Common myeloid progenitor, CD34-positive (primary cell): ENCODE measurements at places on chromosomes 1 and 21.

DNA sequence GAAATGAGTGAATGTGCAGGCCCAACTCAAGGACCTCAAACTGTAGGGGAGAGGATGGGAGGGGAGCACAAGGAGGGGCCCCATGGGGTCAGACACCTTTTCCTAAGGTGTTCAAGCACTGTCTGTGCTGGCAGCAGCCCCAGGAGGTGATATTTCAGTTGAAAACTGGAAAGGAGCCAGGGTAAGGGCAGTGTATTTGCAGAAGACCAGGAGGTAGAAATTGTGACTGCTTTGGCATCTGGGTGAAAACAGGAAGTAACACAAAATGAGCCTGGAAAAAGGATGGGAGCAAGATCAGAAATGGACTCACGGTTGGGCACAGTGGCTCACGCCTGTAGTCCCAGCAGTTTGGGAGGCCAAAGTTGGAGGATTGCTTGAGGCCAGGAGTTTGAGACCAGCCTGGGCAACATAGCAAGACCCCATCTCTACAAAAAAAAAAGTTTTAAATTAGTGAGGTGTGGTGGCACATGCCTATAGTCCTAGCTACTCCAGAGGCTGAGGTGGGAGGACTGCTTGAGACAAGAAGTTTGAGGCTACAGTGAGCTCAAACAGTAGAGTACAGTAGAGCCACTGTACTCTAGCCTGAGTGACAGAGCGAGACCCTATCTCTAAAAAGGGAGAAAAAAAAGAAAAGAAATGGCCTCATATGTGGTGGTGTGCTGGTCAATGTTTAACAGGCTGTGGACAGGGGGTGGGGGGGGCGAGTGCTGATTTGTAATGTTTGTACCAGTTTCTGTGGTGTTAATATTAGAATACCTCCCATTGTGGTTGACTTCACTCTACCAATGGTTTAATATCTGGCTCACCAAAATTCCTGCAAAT is 76.2 kb upstream of the ANGPTL1 start:
- DNase-seq: no peak

- DNase-seq: peak; percentile 70
These were observed 67.4 kb downstream of the ARHGEF10L start for GRCh38 chr1:17606826-17607440.

DNA sequence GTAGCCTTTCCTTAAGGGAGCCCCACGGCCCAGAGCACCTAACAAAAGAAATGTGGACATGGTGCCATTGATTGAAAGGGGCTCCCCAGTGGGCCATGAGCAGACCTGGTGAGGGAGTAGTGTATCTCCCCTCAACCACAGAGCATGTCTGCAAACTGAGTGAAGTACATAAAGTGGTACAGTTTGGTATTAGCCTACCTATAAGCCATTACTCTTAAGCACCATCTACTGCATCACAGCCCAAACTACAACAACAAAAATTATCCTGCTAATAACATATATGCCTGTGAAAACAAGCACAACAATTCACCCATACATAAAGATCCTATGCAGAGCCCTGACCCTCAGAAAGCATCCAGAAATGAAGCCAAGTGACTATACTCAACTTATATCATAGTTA is 407.8 kb downstream of the PTPRC start:
- DNase-seq: no peak

DNA sequence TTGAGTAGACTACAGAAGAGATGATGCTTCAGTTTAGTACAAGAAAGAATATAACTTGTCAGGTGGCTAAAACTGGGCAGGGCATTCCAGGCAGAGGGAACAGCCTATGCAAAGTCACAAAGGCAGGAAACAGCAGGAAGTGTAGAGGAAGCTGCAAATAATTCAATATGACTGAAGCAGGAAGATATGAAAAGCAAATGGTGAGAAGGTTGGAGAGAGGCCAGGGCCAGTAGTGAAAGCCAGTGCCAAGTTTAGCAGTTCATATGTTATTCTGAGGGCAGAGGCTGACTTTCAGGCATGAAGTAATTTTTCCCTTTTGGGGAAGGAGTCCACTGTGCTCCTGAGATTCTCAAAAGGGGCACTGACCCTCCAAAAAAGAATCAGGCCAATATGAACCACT is 8.0 kb upstream of the YBX1 start:
- no peak for DNase-seq

DNA sequence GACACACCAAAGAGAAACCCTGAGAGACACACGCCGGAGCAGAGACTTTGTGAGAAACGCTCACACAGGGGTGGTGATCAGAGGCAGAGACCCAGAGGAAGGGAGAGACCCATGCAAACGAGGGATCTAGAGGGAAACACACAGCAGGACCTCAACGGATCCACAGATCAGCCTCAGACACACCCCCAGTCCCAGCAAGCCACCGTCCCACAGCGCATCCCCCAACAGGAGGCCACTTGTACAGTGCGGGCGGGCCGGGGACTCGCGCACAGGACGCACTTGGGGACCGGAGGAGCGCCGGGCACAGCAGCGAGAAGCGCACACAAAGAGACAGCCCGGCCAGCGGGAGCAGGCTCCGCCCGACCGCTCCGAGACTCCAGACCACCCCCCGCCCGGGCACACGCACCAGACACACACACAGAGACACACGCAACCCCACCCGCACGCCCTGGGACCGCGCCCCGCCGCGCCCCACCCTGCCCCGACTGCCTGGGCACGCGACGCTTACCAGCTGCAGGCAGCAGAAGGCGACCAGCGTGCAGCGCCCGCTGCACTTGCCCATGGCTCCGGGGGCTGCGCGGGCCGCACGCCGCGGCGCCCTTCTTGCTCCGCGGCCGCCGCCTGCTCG is 587 bp downstream of the NKAIN1 start:
- peak; percentile 63 for DNase-seq

GRCh38 chr1:43172527-43172972 is 420 bp downstream of the CFAP57 start:
- DNase-seq: peak; percentile 89

DNA sequence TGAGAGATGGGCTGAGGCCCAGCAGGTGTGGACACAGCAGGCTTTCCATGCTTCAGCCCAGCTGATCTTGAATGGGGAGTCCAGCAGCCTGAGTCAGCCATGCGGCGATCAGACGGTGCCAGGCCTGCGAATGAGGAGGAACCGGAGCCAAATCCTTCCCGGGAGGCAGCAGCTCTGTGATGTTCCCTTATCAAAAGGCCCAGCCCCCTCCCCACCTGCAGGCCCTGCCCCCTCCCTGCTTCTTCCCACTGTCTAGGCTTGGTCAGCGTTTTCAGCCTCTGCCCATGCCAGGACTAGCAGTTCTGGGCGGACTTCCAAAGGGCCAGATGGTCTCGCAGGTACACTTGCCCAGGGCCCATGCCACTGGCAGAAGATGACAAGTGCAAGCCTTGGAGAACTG is 253.8 kb downstream of the KAZN start:
- DNase-seq: no peak

- DNase-seq: no peak
These were observed 123.2 kb downstream of the LHX8 start for GRCh38 chr1:75257424-75257823.

DNA sequence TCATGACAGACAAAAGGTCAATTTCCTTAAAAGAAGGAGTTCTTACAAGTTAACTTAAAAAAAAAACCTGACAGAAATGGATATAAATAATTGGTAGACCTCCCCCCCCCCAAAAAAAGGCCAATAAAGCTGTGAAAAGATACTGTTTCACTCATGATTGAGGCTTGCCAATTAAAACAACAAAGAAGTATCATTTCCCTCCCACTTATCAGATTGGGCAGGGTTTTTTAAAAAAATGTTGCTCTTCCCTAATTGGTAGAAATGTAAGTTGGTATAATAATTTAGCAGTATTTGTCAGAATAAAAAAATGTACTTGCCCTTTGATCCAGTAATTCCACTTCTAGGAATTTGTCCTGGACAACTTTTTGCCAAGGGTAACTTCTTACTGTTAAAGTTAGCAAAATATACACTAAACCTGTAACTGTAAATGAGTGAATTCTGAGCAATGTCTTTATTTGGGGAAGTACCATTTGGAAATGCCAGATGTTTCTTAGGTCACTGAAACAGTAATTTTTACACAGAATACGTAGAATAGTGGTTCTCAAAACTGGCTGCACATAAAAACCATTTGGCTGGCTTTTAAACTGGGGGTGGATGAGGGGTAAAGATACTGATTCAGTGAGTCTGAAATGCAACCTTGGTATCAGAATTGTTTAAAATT is 17.5 kb downstream of the RNF2 start:
- peak; percentile 67 for DNase-seq

DNA sequence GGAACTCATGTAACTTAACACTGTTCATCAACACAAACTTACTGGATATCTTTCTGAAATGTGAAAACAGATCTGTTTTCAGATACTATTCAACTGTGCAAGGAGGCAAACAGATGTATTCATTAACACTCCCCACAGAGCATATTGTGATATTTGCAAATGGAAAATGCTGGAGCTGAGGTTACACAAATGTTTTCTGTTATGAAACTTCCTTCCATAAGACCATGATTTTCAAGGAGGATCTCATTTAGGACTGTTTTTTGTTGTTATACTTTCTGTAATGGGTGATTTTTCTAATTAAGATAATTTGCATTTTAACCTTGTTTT is 56.1 kb downstream of the GABPA start:
- no peak for DNase-seq

- no peak for DNase-seq
These were observed 72.8 kb upstream of the ATP5PO start for GRCh38 chr21:33988237-33989017.

DNA sequence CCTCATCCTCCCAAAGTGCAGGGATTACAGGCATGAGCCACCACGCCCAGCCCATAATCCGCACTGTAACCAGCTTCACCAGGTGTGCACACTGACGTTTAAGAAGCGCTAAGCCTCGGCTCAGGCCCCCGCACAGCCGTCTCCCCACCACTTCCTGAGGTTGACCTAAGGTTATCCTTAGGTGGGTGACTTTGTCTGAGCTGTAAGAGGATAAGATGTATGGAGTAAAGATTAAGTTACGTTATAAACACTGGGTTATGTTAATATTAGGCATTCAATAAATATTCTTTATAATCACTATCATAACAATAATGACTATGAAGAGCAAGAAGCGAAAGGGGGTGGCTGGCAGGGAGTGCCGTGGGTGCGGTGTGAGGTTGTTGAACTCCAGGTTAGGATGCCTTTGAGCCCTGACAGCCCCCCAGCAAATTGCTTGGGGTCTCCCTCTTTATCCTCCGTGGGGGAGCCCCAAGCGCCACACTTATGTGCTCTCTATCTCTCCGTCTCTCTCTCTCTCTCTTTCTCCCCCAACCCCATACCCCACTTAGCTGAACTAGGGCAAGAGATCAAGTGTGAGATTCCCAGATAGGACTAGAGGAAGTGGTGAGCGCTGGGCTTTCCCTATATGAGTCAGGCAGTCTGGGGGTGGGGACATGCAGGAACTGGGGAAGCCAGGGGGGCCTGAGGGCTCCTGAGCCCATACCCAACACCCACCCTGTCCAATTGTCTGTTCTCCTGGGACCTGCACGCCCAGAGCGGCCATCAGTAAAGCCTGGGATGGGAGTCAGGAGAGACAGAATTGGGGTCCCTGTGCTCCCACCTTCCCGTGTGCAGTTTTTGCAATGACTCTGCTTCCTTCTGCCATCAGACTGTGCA is 7.6 kb downstream of the EFHD2 start:
- peak; percentile 87 for DNase-seq

DNA sequence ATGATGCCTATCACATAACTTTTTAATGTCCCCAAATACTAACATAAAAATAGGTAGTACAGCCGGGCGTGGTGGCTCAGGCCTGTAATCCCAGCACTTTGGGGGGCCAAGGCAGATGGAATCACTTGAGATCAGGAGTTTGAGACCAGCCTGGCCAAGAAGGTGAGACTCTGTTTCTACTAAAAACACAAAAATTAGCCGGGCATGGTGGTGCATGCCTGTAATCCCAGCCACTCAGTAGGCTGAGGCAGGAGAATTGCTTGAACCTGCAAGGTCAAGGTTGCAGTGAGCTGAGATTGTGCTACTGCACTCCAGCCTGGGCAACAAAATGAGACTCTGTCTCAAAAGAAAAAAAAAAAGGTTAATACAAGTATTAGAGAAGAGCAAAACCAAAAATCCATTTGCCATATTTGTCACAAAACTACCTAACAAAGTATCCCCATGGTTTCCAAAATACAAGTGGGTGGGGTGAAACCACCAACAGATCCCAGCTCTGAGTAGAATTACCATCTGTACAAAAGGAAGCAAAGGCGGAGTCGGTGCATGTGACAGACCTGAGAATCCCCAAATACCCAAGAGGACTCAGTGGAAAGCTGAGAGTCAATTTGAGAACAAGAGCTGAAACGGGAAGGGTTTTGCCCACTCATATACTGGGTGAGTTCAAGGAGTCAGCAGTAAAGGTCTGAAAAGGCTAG is 113.2 kb downstream of the TOMM20 start:
- DNase-seq: peak; percentile 89

- DNase-seq: no peak
These were observed 18.7 kb downstream of the TFF3 start for GRCh38 chr21:42296501-42296900.

GRCh38 chr1:153682730-153683129 is 4.2 kb downstream of the NPR1 start:
- no peak for DNase-seq

GRCh38 chr21:44791993-44792392 is 9.6 kb downstream of the UBE2G2 start:
- no peak for DNase-seq

DNA sequence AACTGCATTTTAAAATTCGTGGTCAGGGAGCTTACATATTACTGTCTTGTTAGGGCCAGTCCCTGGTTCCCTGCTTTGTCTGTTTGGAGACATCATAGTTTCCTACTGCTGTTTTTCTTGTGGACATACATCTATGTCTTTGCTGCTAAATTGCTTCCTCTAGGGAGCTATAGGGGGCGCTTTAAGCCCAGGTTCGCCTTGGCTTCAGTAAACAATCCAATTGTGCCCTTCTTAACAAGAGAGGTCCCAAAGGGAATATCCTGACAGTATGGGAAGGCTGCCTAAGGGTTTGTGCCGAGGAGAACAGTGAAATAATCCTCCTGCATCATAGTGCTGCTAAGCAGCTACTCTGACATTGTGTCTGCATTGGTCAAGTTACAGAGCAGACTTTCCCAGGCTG is 112.5 kb downstream of the USH2A start:
- DNase-seq: peak; percentile 4

- no peak for DNase-seq
These were observed 3.5 kb downstream of the PPP1R15B start for GRCh38 chr1:204408074-204408507.

GRCh38 chr1:84164161-84164560 is 20.1 kb downstream of the PRKACB start:
- no peak for DNase-seq

GRCh38 chr21:23401278-23401677 is 2206.0 kb downstream of the MRPL39 start:
- peak; percentile 13 for DNase-seq

- DNase-seq: no peak
These were observed 99.3 kb downstream of the GLUL start for GRCh38 chr1:182292193-182292741.

- DNase-seq: no peak
These were observed 392.7 kb downstream of the MATN1 start for GRCh38 chr1:30330644-30331043.

- DNase-seq: no peak
These were observed 25.0 kb downstream of the TATDN3 start for GRCh38 chr1:212816567-212817278.

DNA sequence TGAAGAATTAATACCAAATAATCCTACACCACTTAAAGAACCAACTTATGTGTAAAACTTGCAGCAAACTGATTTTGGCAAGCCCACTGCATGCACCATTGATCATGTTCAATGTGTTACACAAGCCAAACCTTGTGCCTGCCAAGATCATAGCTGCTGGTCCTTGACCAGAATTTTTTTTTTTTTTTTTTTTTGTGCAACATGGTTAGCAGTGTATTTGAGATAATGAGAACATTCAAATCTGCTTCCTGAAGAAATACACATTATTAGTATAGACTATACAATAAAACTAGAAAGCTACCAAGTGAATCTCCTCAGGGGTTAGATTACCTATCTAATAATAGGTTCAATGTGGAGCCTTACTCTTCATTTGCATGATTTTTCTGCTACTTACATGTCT is 421.0 kb downstream of the MRPL39 start:
- DNase-seq: no peak
